ENCODE measurements at places on chromosomes 5 and 9.
A peak's percentile ranks its signal among the peaks of the same experiment; 100 is the strongest.

DNA sequence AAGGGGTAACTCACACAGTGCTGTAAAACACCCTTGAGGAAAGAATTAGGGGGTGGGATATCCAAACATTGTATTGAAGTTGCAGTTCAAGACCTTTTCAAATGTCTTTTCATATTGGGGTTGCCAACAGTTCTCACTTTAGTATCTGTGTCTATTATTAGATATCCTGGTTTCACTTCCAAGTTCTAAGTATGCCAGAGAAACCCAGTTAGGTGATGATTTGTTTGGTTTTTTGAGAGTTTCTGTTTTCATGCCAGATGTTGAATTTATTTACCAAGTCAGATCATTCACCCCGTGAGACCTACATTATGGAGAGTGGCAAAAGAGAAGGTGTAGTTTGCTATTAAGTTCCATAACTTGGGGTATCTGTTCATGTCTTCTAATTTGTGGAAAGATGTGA, 64.5 kb downstream of the C9orf152 start:
- no peak for DNase-seq

DNA sequence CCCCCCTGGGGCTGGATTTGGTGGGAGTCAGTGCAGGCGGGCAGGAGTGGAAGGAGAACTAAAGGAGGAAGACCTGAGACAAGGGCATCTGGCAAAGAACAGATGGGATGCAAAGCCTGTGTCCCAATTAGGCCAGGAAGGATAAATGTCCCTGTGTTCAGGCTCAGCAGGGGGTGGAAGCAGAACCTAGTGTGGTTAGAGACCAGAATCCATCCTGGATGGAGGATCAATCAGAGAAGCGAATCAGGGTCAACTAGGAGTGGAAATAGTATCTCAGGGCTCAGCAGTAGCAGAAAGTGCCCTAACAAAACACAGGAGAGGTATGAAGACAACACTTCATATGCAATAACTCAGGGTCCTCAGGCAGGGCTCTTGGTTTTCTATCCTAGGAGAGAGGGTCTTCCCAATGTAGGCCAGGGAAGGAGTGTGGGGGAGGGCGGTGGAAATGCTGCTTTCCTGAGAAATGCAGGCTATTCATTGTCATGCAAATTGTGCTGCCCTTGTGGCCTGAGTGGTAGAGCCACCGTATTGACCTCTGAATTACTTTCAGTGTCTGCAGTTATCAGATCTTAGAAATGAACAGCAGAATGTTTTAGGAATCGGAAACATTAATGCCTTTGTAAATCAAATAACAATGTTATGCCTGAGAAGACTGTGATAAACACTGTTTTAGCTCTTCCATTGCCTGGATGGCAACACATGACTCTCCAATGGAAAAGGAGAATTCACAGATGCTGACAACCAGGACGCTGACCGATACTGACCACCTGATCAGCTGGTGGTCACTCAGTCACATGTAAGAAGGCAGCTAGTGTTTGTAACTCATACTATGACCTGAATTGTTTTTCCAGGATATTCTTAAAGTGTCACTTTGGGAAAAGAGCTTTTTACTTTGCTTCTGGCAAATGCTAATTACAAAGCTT, 323.6 kb downstream of the SEMA5A start:
- no peak for DNase-seq

DNA sequence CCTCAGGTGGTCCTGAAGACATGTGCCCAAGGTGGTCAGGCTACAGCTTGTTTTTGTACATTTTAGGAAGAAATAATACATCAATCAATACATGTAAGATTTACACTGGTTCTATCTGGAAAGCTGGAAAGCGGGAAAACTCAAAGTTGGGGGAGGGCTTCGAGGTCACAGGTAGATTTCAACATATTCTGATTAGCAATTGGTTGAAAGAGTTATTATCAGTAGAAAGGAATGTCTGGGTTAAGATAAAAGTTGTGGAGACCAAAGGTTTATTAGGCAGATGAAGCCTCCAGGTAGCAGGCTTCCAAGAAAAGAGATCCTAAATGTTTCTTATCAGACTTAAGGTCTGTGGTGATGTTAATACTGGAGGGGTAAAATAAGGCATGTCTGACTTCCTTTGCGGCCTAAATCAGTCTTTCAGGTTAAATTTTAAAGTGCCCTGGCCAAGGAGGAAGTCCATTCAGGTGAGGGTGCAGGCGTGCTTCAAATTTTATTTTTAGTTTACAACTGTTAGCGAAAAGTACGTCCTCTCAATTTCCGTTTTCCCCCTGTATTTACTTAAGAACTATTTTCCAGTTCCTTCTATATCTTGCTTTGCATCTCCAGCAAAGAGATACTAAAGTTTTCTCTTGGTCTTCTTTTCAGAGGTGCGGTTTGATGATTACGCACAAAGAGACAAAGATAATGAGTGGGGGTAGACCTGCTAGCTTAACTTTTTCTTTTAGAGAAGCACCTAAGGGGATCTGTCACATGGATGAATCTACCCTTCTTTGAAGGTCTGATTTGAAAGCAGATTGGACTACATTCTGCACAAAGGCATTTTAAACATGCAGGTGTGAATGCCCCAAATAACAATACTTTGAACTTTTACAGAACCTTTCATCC, 578.6 kb downstream of the RAB3C start:
- DNase-seq = no peak

- no peak for DNase-seq
Observed at GRCh38 chr5:131664929-131665328, 29.9 kb upstream of the RAPGEF6 start.

GRCh38 chr9:80790764-80791163, 898.6 kb downstream of the TLE1 start:
- no peak for DNase-seq

GRCh38 chr5:62779010-62779422, 200.4 kb downstream of the LRRC70 start:
- peak; percentile 68 for DNase-seq

- no peak for DNase-seq
Observed at GRCh38 chr5:163447191-163447590, 9.8 kb downstream of the CCNG1 start.

DNA sequence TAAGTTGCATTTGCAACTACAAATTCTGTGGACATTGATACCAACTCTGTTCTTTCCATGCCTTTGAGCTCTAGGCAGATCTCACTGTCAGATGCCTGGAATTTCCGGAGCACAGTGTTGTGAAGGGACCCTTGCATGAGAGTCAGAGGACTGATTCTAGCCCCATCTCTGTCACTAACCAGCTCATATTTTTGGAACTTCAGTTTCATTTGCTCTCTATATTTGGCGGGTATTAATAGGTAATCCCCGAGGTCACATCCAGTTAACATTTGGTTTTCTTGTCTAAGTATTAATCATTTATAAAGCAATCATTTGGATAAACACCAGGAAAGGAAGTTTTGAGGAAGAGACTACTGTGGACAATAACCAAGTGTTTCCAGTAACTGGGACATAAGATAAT, 115.7 kb downstream of the MAN2A1 start:
- DNase-seq = no peak

GRCh38 chr5:140319833-140320232, 16.9 kb upstream of the PFDN1 start:
- DNase-seq = no peak

DNA sequence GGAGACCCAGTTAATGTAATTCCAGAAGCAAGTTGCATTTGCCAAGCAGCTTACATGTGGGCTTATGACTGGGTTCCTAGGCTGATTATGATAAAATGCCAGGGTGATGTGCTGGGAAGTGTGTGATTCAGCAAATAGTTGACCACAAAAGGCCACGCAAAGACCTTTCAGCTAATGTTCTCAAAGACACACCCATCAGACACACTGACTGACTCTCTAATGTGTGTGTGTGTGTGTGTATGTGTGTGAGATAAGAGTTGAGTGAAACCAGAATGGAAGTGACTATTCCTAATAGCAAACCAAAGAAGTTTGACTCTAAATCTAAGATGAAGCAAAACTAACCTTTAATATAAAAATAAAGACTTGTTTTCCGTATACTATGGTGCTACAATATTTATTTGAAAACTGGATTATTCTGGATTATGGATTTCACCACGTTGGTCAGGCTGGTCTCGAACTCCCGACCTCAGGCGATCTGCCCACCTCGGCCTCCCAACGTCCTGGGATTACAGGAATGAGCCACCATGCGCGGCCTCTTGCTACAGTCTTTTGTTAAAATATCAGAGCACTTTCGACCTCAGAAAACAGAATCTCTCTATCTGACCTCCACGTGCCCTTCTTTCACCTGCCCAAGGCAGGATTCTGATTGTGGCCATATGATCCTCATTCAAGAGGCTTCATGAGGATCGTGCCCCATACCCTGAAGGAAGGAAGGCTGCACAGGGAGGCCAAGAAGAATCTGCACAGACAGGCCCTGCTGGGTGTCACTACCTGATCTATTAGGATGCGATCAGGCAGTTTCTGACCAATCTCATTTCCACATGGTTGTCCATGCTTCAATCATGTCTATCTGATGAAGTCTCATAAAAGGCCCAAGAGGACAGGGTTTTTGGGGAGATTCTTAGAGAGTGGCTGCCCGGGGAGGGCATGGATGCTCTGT, 75.6 kb downstream of the USP20 start:
- DNase-seq = peak; percentile 100

GRCh38 chr5:68137511-68138140, 77.9 kb upstream of the PIK3R1 start:
- peak; percentile 95 for DNase-seq

- peak; percentile 36 for DNase-seq
Observed at GRCh38 chr9:112086627-112087026, 88.5 kb downstream of the SUSD1 start.

DNA sequence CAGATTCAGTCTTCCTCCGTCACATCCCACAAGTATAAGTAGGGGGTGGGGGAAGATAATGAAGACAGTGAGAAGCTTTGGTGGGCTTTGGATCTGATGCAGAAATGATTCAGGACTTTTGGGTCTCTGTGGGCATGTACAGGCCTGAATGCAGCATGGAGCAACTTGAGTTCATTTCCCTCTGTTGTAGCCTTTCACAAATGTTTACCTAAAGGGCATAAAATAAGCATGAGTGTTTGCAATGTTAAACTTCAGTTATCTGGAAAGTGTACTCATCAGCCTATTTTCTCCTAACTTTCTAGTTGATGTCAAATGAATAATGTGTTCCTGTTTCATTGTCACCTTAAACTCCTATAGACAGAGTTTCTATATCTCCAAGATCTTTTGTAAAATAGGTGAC, 39.3 kb downstream of the GARNL3 start:
- DNase-seq = no peak

- DNase-seq = no peak
Observed at GRCh38 chr5:138611678-138612218, 36.5 kb upstream of the HSPA9 start.

GRCh38 chr9:138064547-138064946, 187.0 kb downstream of the CACNA1B start:
- DNase-seq = no peak

DNA sequence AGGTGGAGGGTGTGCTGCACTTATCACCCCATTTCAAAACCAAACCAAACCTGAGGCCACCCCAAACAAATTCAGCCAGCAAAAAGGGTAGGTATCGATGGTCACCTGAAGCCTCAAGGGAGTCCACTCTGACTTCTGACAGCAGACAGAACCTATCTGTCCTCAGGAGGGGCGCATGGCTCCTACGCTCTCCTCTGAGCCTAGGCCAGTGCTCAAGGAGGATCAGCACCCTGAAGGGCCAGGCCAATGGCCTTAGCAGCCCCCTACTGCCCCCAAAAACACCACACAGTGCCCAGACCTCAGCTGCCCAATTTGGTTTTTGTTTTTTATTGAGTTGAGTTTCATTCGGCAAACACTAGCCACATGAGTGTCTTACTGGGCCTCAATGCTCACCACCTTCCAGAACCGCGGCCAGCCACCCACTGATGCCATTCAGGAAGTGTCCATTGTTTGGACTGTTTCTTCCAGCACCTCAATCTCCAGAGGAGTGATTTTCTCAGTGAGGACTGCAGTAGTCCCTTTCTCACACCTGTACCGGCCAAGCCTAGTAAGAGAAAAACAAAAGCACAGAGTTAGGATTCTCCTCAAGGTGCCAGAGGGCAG, 62.0 kb downstream of the PSMB7 start:
- DNase-seq = no peak

GRCh38 chr5:135095052-135095715, 61.2 kb upstream of the PITX1 start:
- DNase-seq = no peak

DNA sequence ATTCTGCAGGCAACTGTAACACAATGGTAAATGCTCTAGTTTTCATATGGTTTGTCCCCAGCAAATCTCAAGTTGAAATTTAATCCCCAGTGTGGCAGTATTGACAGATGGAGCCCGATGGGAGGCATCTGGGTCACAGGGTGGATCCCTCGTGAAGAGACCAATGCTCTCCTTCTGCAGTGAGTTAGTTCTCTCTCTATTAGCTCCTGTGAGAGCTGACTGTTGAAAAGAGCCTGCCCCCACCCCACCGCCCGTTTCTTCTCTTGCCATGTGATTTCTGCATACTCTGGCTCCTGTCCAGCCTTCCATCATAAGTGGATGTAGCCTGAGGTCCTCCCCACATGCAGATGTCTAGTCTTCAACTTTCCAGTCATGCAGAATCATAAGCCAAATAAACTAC, 27.0 kb downstream of the IARS1 start:
- no peak for DNase-seq

DNA sequence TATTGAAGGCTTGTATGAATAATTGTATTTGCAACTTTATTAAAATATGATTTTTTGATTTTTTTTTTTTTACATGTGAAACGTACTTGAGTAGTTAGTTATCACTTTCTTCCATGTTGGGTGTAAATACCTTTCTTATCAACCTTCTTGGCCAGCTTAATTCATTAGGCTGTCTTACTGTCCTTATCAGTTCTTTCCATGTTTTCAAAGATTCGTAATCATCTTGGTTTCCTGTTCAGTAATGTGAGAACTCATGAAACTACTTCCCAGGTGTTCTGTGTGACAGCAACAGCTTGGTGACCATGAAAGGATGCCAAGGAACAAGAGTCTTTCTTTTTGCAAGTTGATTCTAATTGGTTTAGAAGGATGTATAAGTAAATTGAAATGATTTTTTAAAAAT, 100.0 kb downstream of the ADGRV1 start:
- no peak for DNase-seq

DNA sequence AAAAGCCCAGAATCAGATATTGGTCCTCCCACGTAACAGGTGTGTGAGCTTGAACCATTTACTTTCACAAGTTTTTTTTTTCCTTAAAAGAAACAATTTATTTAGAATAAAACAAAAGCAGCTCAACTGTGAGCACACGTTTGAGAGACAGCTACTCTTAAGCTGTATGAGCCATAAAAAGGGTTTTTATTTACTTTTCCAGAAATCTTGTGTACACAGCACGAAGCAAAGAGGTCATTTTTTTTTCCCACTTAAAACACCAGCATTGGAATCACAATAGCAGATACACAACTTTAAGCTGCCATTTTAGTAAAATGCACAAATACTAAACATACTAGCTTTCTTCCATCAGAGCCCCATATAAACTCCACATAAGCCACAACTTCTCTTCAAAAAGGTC, 44.6 kb downstream of the JAKMIP2 start:
- no peak for DNase-seq

- no peak for DNase-seq
Observed at GRCh38 chr5:107072967-107073366, 597.8 kb downstream of the EFNA5 start.

- DNase-seq = no peak
Observed at GRCh38 chr9:105864248-105864898, 170.0 kb downstream of the TMEM38B start.
